ENCODE measurements at places on chromosomes 12 and 14.
A peak's percentile ranks its signal among the peaks of the same experiment; 100 is the strongest.

- DNase-seq: no peak
Observed at GRCh38 chr14:58066115-58066514, 85.9 kb downstream of the ARMH4 start.

DNA sequence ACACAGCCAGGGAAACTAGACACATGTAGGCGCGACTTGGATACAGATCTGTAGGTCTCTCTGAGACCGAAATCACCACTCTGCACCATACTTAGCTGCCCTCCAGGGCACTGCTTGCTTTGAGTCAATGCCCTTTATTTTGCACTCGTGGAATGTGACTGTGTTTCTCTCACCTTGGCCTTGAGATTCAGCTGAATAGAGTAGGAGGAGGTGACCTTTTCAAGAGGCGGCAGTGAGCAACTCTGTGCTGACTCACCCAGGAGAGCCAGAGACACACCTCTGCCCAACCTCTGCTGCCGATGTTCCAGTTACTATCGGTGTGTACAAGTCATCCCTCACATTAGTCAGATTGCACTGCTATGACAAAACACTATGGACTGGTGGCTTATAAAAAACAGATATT, 583.4 kb downstream of the VRK1 start:
- no peak for DNase-seq

- DNase-seq: peak; percentile 19
Observed at GRCh38 chr14:91115986-91116770, 2.3 kb downstream of the DGLUCY start.

- DNase-seq: no peak
Observed at GRCh38 chr14:89178800-89179535, 238.1 kb downstream of the FOXN3 start.

DNA sequence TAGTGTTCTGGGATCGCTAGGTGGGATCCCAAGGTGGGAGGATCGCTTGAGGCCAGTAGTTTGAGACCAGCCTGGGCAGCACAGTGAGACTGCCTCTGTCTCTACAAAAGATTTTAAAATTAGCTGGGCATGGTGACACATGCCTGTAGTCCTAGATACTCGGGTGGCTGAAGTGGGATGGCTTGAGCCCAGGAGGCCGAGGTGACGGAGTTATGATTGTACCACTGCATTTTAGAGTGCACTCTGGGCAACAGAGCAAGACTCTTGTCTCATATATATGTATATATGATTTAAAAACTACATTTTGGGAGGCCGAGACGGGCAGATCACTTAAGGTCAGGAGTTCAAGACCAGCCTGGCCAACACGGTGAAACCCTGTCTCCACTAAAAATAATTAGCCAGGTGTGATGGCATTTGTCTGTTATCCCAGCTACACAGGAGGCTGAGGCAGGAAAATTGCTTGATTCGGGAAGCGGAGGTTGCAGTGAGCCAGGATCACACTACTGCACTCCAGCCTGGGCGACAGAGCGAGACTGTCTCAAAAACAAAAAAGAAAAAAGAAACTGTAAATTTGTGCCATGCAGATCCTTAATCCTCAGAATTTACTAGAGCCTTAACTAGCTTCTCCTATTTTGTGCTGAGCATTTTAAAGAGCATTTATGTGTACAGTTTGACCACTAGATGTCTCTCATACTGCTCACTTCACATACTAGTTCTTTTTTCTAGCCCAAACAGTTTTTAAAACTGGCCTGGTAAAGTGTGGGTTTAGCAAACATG, 114.8 kb downstream of the MON2 start:
- DNase-seq: peak; percentile 80

GRCh38 chr12:45665941-45666340, 63.6 kb upstream of the ARID2 start:
- no peak for DNase-seq

GRCh38 chr12:28998662-28999120, 150.4 kb upstream of the FAR2 start:
- peak; percentile 58 for DNase-seq

DNA sequence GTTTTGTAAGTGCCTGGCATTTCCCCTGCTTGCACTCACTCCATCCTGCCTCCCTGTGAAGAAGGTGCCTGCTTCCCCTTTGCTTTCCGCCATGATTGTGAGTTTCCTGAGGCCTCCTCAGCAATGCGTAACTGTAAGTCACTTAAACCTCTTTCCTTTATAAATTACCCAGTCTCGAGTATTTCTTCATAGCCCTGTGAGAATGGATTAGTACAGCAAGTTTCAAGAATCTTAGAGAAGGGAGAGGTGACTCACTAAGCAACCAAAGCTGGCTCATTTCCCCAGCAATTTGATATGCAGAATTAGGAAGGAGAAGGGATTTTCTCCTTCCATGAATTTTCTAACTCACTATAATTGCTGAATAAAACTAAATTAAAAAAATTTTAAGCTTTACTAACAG, 251.0 kb upstream of the FOXG1 start:
- DNase-seq: no peak

DNA sequence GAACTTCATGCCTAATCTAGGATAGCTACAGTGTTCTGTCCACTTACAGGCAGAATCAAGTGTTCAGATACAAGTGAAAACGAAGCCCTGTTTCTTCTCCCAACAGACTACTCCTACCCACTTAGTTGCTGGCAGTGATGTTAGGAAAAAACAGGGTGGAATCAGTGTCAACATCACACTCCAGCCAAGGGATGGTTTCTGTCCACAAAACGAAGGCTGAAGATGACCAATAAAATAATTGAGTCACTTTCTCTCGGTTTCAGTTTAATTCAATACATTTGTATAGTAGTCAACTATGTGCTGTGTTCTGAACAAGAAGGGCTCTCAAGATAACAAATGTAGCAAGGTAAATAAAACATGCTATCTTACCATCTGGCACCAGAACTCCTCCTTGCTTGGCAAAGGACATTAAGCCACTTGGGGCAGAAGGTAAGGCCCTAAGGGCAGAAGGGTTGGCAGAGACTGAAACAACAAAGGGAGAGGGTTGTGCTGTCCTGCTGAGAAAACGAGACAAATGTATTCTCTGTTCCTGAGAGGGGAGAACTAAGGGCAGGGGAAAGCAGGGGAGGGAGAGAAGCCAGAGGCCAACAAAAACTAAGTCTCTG, 393.6 kb downstream of the DPF3 start:
- no peak for DNase-seq

GRCh38 chr14:91929700-91930099, 17.8 kb downstream of the FBLN5 start:
- DNase-seq: no peak

GRCh38 chr14:24427537-24428508, 1.6 kb downstream of the CBLN3 start:
- no peak for DNase-seq

- no peak for DNase-seq
Observed at GRCh38 chr14:37665479-37665878, 70.0 kb downstream of the TTC6 start.

- no peak for DNase-seq
Observed at GRCh38 chr14:80867091-80867490, 74.4 kb downstream of the CEP128 start.

- no peak for DNase-seq
Observed at GRCh38 chr12:54044425-54045103, 9.1 kb upstream of the HOXC4 start.

- peak; percentile 51 for DNase-seq
Observed at GRCh38 chr12:92561543-92561899, 141.3 kb upstream of the PLEKHG7 start.

- DNase-seq: no peak
Observed at GRCh38 chr12:73951956-73952703, 585.5 kb upstream of the ATXN7L3B start.

DNA sequence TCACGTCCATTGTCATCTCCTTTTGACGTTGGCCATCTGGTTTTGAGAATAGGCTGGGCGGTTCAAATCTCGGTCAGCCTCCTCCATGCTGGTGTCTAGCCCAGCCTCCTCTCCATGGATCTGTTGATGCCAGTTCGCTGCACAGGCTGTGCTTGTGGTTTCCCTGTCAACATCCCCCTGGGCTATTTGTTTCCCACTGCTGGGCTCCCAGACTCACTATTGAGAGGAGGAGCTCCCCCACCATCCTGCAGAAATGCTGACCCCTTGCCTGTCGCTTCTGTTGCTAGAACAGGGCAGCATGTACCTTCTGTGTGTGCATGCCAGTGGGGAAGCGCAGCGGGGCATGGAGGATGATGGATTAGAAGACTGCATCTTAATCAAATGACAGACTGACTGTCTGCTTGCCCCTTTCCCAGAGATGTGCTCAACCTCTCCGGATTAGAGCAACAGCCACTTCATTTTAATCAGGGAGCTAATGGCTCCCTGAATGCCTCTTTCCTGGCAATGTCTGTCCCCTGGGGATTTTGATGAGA, 170.5 kb downstream of the TSPAN9 start:
- DNase-seq: no peak

GRCh38 chr12:126952096-126953007, 1314.6 kb upstream of the TMEM132C start:
- no peak for DNase-seq

GRCh38 chr12:81942594-81942993, 183.4 kb upstream of the PPFIA2 start:
- no peak for DNase-seq

DNA sequence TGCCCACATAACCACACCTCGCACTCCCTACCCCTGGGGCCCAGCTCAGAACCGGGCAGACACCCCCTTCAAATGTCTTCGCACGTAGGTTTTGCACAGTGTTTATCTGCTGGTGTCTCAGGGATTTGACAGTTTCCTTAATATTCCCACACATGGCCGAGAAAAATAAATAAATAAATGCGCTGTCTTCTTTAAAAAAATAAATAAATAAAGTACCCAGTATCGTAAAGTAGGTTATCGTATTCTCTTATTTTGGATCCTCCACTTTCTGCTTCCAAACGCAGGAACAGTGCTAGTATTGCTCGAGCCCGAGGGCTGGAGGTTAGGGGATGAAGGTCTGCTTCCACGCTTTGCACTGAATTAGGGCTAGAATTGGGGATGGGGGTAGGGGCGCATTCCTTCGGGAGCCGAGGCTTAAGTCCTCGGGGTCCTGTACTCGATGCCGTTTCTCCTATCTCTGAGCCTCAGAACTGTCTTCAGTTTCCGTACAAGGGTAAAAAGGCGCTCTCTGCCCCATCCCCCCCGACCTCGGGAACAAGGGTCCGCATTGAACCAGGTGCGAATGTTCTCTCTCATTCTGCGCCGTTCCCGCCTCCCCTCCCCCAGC, 710 bp upstream of the FOS start:
- DNase-seq: no peak

GRCh38 chr12:127899971-127900370, 367.0 kb upstream of the TMEM132C start:
- DNase-seq: no peak

DNA sequence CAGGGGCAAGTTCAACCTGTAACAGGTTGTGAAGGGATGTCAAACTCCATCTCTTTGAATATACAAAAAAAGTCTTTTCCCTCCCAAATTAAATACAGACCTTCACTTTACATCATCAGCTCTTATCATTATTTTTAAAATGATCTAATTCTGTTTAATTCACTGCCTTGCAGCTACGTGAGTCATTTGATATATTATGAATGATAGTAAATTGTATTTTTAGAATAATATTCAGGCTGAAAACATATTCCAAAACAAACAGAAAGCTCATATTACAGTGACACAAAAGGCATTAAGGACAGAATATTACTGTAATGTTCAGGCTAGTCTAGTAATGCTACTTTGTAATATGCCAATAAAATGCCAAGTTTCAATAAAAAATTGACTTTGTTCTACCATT, 53.3 kb downstream of the BCAT1 start:
- DNase-seq: peak; percentile 15

DNA sequence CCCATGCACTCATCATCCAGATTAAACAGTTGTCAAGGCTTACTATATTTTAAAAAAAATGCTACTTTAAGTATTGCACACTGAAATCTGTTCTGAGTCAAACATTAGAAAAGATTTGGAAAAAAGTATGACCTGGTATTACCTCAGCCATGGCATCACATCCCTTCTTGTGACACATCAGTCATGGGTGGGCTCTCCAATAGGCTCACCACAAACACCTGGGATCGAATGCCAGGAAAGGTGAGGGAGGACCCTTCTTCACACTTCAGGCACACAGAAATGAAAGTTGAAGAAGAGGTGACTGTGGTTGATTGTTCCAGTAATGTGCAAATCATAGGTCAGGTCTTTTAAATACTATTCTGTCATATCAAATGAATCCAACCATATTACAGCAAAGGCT, 36.6 kb upstream of the GZMB start:
- no peak for DNase-seq

DNA sequence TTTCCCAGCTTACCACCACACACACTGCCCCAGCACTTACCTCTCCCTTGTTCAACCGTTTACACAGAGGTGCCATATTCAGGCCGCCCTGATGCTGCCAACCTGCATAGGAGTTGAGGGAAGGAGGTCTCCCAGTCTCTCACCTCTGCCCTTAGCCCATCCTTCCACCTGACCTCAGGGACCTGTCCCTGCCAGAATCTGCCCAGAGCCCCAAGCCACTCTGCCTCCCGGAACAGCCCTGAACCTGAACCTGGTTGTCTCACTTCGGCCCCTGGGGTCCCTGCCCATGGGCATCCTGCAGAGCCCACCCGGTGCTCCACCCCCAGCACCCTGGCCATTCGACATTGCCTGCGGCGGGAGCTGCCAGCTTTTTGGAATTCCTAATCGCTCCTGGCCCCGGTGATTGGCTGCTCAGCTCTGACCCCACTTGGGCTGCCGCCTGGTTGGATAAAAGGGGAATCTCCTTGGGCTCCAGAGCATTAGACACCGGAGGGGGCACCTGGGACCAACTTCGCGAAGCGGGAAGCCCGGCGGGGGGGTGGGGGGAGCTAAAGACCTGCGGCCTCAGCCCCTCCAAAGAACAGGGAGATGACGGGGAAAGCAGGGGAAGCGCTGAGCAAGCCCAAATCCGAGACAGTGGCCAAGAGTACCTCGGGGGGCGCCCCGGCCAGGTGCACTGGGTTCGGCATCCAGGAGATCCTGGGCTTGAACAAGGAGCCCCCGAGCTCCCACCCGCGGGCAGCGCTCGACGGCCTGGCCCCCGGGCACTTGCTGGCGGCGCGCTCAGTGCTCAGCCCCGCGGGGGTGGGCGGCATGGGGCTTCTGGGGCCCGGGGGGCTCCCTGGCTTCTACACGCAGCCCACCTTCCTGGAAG, at the start of gene VSX2:
VSX2 (plus strand) TSS at position 476 of the 874 bp plus-strand sequence; CDS start at position 589, 113 bp downstream.
- DNase-seq: no peak

DNA sequence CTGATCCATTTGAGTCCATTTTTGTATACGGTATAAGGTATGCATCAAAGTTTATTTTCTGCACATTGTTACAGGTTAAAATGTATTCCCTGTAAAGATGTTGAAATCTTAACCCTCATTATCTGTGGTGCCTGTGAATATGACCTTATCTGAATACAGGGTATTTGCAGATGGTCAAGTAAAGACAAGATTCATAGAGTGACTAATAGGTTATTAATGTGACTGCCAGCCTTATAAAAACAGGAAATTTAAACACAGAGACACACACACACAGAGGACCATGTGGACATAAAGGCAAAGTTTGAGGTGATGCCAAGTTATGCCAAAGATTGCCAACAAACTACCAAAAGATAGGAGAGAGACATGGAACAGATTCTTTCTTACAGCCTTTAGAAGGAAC, 347.2 kb upstream of the DCN start:
- DNase-seq: peak; percentile 39

GRCh38 chr12:96720363-96720705, 186.7 kb upstream of the NEDD1 start:
- peak; percentile 46 for DNase-seq

- DNase-seq: peak; percentile 13
Observed at GRCh38 chr14:37013078-37013477, 159.3 kb downstream of the SLC25A21 start.
